Muscle of arm (tissue), 14 donors: ENCODE measurements at places on chromosomes 2 and 18.

GRCh38 chr2:15378148-15378908 lies 182.8 kb downstream of the NBAS start:
- no peak for DNase-seq

DNA sequence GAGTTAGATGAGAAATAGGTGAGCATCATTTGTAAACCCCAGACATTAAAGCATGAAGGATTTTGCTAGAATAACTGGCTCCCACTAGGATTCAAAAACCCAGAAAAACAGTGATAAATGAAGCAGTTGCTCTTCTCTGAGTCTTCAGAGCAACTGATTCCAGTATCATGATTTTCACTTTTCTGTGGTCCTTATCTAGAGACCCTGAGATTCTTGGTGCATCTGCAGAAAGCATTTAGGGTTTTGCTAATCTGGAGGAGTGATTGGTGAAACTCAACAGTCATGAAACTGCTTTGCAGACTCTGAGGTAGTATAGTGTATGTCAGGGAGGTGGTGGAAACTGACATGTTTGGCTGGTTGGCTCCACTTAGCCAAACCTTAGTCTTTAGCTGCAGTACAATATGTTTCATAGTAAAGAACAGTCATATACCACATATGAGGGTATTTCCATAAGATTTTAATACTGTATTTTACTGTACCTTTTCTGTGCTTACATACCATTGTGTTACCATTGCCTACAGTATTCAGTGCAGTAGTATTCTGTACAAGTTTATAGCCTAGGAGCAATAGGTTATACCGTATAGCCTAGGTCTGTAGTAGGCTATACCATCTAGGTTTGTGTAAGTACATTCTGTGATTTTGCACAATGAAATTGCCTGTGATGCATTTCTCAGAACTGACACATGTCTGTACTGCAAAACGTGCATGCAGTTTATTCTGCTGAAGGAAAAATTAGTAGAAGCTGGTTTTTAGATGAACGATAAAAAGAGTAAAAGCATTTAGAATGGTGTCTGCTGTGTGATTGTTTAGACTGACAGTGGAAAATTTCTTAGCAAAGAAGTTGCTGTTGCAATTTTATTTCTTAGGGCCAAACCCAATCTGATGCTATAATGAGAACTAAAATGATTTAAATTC lies 23.8 kb downstream of the EML4 start:
- no peak for DNase-seq

GRCh38 chr2:45647986-45648520 lies 3.4 kb upstream of the PRKCE start:
- DNase-seq, result no peak

DNA sequence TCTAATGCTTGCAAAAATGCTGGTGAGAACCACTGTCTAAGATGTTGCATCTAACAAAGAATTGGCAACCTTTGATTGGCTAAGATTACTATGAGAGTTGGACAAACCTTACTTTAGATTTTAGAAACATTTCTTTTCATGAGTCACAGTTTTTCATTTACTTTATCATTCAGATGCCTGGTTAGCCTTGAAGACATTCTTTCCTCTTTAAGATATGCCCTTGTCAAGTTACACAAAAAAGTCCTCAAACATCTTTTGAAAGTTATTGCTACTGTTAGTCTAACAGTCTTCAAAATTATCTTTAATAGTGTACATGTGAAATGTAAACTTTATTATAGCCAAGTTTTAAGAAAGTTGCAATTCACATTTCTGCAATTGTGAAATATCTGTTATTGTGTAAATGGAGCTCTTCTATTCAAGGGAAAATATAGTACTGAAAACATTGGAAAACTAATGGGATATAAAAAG lies 276.3 kb downstream of the RND3 start:
- DNase-seq, result no peak

- no peak for DNase-seq
These were observed 168.2 kb downstream of the KCNS3 start for GRCh38 chr2:18046558-18047212.

DNA sequence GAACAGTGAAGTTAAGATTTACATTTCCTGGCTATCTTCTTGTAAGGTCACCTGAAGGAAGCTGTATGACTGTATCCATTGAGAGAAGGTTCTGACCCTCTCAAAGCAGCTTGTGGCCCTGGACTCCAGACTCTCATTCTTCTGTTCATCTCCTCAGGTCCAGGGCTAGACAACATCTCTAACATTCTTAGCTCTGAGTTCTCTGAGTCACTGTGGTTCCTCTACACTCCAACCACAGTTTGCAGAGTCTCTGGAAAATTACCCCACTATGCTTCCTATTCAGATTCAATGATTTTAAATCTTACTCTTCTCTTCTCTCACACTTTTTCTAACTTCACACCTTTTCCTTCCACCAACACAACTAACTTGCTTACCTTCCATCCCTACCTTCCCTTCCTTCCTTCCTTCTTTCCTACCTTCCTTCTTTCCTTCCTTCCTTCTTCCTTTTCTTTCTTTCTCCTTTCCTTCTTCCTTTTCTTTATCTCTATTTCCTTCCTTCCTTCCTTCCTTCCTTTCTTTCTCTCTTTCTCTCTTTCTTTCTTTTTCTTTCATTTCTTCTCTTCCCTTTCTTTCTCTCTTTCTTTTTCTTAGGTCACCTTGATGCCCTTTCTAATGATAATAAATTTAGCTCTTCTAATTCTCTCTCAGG lies 824.3 kb upstream of the ZEB2 start:
- no peak for DNase-seq

GRCh38 chr2:241103176-241103595 lies 1.1 kb upstream of the MTERF4 start:
- no peak for DNase-seq

- peak; percentile 76 for DNase-seq
These were observed 16.7 kb upstream of the ADI1 start for GRCh38 chr2:3535794-3536681.

GRCh38 chr2:68352651-68353391 lies 12.3 kb upstream of the PLEK start:
- DNase-seq, result no peak

- DNase-seq, result no peak
These were observed 22.0 kb downstream of the GPC1 start for GRCh38 chr2:240457223-240458043.

GRCh38 chr2:217283460-217283859 lies 423.6 kb upstream of the TNP1 start:
- no peak for DNase-seq

- no peak for DNase-seq
These were observed 73.5 kb downstream of the GALNT3 start for GRCh38 chr2:165720511-165720910.

GRCh38 chr2:66649006-66649405 lies 214.1 kb downstream of the MEIS1 start:
- no peak for DNase-seq

GRCh38 chr18:45166836-45167551 lies 448.3 kb upstream of the SLC14A2 start:
- no peak for DNase-seq

DNA sequence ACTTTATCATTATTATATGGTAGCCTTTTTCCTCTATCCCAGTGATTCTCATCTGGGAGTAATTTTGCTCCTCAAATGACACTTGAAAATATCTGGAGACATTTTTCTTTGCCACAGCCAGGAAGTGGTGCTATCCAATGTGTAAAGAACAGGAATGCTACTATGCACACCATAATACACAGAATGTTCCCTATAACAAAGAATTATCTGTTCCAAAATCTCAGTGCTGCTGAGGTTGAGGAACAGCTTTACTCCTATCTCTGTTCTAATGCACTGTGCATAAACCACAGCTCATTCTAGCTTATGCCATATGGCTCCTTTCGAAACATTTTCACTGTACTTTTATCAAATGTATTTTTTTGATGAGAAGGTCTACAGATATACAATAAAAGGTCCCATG lies 1231.2 kb upstream of the CELF4 start:
- no peak for DNase-seq

GRCh38 chr18:27983780-27984179 lies 193.2 kb downstream of the CDH2 start:
- DNase-seq, result no peak

- DNase-seq, result no peak
These were observed 82.1 kb downstream of the AGAP1 start for GRCh38 chr2:235575904-235576303.

DNA sequence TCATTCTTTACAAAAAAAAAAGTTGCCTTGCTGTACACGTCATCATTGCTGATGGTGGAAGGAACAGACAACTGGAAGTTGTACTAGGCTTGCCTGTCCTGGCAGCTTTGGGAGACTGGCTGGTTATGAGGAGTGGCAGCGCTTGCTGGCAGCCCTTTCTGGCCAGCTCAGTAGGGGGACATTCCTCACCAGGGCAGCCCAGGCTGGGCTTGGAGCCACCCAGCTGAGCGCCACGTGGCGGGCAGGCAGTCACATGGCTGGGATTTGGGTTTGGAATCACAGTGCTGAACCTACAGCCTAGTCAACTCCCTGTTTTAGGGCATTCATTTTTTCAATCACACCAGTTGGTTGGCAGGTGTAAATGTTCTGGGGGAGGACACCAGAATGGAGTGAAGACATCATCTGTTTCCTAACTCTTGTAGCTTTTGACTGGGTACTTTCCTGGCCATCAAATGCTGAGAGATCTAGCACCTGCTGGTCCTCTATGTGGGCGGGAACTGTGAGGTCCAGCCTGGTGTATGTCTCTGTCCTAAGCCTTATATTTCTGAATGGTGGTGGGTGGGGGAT lies 139.3 kb downstream of the SETBP1 start:
- no peak for DNase-seq

DNA sequence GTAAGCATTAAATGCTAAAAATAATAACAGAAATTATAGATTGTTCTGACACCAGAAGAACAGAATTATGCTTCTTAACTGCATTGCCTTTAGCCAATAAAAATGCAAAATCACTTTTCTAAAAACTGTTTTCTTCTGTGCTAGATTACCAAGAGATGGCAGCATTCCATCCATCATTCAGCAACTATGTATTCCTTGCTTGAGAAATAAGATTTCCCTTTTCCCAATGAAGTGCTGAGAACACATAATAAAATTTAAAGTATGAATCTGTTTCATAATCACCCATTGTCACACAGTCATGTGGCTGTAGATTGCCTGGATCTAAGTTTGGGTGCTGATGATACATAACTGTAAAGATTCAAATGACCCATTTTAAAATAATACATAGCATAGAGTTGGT lies 504.2 kb downstream of the TDRD15 start:
- DNase-seq, result peak; percentile 22

- DNase-seq, result no peak
These were observed 112.7 kb upstream of the SPATS2L start for GRCh38 chr2:200193791-200194190.

GRCh38 chr2:27752551-27753237 lies 18.8 kb upstream of the MRPL33 start:
- no peak for DNase-seq

- DNase-seq, result peak; percentile 49
These were observed 89.0 kb upstream of the SLC14A2 start for GRCh38 chr18:45526114-45526841.

DNA sequence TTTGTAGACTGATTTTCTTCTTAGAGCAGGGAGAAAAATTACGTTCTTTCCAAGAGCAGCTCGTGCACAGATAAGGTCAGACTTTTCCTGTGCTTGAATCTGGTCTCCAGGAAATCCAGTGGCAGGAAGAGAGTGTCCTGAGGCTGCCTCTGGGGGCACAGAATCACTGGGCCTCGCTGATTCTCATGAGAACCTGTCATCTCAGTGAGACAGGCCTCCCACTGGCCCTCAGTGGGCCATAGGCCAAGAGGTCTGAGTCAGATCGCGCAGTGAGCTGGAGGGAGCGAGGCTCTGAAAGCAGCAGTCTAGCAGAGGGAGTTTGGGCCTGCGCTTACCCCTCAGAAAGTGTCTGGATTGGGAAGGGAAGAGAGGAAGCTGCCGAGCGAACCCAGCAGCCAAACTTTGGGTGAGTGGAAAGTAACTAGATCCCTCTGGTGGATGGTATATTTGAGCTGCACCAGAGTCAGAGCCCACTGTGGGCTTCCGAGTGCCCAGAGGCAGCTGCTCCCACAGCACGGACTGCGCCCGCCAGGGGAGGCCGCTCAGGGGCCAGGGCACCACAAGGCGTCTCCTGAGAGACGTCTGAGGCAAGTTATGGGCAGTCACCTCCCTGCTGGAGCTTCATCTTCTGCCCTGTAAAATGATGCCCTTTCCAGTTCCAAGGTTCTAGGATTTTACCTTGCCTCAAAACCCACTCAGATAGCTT lies 8.2 kb downstream of the GDF7 start:
- DNase-seq, result no peak

- no peak for DNase-seq
These were observed 1.1 kb upstream of the BOLL start for GRCh38 chr2:197786010-197786877.

DNA sequence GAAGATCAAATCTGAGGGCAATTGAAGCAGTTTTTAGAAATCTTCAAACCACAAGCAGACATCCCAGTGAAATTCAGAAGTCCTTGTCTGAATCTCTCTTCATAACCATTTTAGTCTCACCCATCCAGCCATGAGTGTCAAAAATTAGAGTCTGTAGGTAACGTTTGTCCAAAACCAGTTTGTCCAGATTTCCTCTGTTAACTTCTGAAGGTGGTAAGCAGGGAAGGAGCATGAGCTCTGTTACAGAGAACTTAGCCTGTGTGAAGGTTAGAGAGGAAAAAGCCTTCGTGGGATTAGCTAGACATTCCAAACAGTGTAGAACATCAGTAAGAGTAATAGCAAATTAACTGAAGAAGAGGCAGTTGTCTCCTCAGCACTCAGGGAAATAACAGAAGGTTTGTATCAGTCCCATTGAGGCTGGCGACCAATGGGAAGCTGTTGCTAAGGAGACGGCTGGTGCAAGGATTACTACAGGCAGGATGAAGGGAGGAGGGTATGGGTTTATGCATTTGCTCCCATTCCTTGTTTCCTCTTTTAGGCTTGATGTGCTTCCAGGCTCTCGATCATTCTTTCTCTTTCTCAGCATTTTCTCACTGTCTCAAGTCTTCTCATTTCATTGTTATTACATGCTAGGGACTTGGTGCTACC lies 8.7 kb upstream of the GPR155 start:
- DNase-seq, result no peak

DNA sequence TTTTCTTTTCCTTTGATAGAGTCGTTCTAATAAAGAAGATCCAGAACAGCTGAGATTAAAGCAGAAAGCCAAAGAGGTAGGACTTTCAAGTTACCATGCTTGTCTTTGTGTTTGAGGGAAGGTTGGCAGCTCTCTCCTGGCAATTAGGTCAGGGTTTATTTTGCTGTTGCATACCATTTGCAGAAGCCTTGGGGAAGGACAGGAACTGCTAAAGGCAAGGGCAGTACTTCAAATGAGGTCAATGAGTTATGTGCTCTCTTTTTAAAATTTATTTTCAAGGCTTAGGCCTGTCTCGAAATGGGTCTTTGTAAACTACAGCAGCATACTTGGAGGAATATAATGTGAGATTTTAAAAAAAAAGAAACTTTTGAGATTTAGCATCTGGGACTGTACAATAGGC lies 108.9 kb downstream of the TAF4B start:
- no peak for DNase-seq

- DNase-seq, result no peak
These were observed 8.3 kb downstream of the NEMP2 start for GRCh38 chr2:190526105-190526750.

DNA sequence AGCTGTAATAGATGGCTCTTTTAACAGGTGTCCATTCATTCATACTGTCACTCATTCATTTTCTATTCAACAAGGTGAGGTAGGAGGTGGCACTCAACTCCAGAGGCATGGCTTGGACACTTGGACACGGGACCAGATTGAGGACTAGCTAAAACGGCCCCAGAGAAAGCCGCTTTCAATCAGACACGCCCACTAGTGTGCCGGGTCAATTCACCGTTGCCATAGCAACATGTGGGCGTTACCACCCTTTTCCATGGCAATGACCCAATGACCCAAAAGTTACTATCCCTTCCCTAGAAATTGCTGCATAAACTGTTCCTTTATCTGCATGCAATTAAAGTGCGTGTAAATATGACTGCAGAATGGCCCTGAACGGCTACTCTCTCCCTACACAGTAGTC lies 49.2 kb upstream of the LGALSL start:
- DNase-seq, result peak; percentile 45
